NCI-H1105 treated with DMSO at 0.1 percent for 48 hours (cell line): ENCODE measurements at places on chromosomes 7 and 10.
A peak's percentile ranks its signal among the peaks of the same experiment; 100 is the strongest.

DNA sequence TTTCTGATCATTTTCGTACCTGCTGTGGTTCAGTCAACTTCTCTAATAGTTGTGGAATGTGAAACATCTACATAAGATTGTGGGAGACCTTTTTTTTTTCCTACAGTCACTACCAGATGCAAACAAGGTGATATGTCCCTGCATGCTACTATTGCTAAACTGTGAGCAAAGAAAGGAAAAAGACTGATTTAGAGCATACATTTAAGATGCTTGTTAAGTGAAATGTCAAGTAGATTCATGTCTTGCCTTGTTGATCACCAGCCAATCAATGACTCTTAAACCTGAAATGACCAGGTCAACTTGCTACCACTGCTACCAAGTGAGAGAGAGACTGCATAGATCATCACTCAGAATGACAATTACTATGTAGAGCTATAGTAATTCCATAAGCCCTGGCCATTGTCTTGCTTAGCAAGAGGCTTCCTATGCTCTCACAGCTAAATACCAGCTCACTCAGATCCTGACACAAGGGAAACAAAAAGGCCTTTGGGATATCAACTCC, 84.3 kb upstream of the SKAP2 start:
- no peak for DNase-seq

- no peak for DNase-seq
Measured at GRCh38 chr7:40763319-40764287, 628.8 kb downstream of the SUGCT start.

- peak; percentile 47 for DNase-seq
Measured at GRCh38 chr7:5429857-5430611, 6.4 kb upstream of the TNRC18 start.

- DNase-seq = no peak
Measured at GRCh38 chr10:113961182-113962031, 82.3 kb upstream of the ADRB1 start.

DNA sequence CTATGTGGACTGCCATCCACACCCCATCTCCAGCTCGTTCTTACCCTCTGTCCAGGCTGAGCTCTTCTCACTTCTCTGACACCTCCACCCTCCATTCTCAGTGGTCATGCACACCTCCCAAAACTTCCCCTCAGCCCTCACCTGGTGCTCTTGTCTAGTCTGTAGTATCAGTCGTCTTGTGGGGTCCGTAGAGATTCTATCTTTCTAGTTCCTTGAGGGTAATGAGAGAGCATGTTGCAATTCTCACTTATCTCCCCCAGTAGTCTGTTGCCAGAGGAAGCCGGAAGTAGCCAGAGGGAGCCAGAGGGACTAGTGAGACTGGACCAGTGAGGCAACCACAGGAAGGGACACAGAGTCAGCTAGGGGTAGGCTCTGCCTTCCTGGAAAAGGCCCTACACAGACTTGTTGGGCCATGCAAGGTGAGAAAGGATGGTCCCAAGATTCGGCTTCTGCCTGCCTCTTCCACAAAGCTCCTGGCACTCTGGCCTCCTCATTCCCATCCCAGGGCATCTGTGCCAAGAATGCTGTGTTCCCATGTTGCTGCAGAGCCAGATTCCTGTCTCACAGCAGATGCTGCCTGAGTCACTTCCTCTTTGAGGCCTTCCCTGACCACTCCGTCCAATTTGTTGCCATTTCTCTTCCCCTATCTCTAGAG, 50.6 kb upstream of the DUSP5 start:
- DNase-seq = no peak

DNA sequence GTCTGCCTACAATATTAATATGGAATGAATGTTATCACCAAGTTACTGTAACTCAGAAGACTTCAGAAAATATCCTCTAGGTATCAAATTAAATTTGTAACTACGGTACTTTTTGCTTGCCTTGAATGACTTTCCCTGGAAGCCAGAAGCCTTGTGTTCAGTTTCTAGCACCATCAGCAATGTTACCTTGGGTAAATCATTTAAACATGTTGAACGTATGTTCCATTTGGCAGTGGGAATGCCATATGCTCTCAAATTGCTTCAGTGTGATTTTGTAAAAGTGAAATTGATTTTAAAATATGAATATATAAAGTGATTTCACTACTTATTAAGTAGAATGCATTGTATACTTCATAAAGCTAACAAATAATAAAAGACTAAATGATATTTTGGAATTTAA, 11.2 kb downstream of the RPA3 start:
- no peak for DNase-seq

GRCh38 chr7:159109653-159110035, 35.0 kb downstream of the VIPR2 start:
- DNase-seq = peak; percentile 71
